ENCODE measurements at places on chromosomes 7 and 10.
A peak's percentile ranks its signal among the peaks of the same experiment; 100 is the strongest.

DNA sequence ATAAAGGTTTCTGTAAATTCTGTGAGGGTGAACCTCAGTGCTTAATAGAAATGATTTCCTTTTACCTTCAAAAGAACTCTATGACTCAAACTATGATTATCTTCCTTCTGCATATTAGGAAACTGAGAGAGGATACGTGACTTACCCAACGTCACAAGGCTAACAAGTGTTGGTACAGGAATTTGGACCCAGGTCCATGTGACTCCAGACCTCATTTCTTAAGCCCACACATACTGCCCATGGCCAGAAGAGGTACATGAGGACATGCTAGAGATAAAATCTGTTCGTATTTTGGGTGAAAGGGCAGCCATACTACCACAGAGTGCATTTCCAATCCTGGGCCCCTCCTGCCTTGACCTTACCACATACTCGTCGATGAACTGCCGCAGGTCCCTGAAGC is 61.5 kb upstream of the TM9SF3 start:
- DNase-seq: no peak

GRCh38 chr10:77315496-77316129 is 322.0 kb downstream of the KCNMA1 start:
- DNase-seq: no peak

GRCh38 chr10:122632031-122632430 is 67.6 kb downstream of the C10orf120 start:
- no peak for DNase-seq

- no peak for DNase-seq
Observed at GRCh38 chr10:114829160-114829909, 7.8 kb downstream of the FHIP2A start.

GRCh38 chr10:125641398-125641797 is 41.6 kb downstream of the TEX36 start:
- no peak for DNase-seq

DNA sequence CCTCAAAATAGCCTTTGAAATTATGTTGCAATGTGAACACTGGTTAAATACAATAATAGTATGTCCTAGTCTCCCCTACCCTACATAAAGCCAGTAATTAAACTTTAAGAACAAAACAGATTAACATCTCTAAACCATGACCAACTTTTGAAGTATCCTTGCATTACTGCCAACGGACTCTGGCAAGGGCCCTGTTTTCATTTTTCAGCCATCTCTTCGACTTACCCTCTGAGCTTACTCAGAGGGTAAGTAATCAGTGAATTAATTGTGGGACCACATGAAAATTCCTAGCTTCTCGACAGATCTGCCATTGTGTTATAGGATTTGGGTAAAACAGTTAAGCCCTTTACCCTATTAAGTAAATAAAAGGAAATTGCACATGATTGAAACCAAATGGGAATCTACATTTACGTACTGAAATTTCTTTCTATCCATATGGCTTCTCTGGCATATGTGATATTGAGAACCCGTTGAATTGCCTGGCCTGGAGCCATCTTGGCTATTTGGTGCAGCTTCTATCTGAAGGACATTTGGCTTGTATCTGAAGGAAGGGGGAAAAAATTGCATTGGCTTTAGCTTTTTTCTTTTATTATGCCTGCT is 39.6 kb downstream of the DYNC1I1 start:
- DNase-seq: no peak

DNA sequence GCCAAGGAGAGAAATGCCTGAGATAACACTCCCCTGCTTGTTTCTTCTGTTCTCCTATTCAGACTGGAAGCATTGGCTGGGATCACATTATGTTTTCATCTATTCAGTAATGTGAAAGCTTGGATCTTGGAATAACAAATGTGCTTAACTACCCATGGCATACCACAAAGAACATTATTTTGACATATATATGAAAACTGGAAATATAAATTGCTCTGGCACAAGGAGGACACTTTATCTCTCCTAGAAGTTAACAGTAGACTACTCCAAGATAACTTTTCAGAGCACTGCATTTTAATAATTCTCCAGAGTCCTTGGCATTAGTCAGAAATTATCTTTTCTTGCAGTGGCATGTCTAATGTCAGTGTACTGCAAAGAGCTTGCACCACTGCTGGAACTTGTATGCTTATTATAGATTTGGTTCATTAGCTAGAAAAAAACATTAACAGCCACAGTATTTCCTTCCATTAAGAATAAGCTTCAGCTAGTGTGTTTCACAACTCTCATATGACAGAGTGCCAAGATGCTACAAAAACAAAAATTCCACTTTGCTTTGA is 169.3 kb upstream of the LRRN3 start:
- no peak for DNase-seq

- DNase-seq: no peak
Observed at GRCh38 chr7:45176091-45176490, 18.5 kb downstream of the RAMP3 start.

GRCh38 chr7:12158334-12159060 is 52.6 kb upstream of the TMEM106B start:
- no peak for DNase-seq

GRCh38 chr7:147775516-147776284 is 814.9 kb upstream of the C7orf33 start:
- no peak for DNase-seq

- DNase-seq: no peak
Observed at GRCh38 chr10:11759347-11759746, 17.2 kb downstream of the ECHDC3 start.

GRCh38 chr7:128053023-128053422 is 21.8 kb upstream of the LRRC4 start:
- DNase-seq: no peak

GRCh38 chr7:84512055-84512454 is 317.5 kb upstream of the SEMA3A start:
- DNase-seq: no peak

- DNase-seq: no peak
Observed at GRCh38 chr7:50160206-50160605, 67.2 kb upstream of the ZPBP start.

- DNase-seq: no peak
Observed at GRCh38 chr10:12685261-12686058, 316.1 kb downstream of the CCDC3 start.

GRCh38 chr7:36276428-36277248 is 113.0 kb upstream of the ANLN start:
- DNase-seq: peak; percentile 30

DNA sequence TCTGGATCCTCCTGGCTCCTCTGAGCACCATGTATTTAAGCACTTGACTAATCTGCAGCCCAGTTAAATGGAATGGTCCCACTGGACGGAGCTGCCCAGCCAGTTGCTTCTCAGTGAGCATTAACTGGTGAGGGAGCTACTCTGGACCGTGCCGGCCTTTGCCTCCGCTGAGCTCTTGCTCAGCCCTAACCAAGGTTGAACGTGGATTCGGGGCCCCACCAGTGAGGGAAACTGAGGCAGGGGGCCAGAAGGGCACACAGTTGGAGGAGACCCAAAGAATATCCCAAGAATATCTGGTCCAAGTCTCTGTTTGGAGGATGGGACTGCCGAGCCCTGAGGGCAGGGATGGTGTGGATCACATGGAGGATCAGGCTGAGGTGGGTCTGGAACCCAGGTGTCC is 13.7 kb downstream of the ADCYAP1R1 start:
- no peak for DNase-seq

- DNase-seq: no peak
Observed at GRCh38 chr10:22752272-22752889, 38.0 kb upstream of the PIP4K2A start.

DNA sequence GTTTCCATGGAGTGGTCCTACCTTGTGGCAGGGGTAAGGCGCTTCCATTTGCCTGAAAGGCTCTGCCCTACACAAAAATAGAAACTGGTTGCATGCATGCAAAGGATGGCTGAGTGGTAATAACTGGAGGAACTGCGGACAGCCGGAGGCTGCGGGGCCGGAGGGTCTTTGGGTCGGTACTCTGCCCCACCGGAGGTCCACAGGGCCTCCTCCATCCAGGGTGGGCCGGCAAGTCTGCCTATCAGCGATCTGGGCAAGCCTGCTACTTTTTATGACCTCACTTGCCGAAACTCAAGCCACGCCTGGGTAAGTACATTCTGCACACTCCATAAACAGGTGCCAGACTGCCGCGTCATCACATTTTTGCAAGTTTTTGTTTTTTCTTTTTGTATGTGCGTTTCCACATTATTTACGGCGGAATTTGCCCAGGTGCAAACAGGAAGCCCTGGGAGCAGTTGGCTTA is 30.0 kb downstream of the TACC2 start:
- DNase-seq: no peak

- DNase-seq: no peak
Observed at GRCh38 chr10:104293011-104293410, 24.0 kb downstream of the GSTO2 start.

GRCh38 chr7:74481458-74482196 is 27.9 kb downstream of the GTF2IRD1 start:
- DNase-seq: no peak

- DNase-seq: no peak
Observed at GRCh38 chr10:70603449-70603801, 884 bp upstream of the PRF1 start.

DNA sequence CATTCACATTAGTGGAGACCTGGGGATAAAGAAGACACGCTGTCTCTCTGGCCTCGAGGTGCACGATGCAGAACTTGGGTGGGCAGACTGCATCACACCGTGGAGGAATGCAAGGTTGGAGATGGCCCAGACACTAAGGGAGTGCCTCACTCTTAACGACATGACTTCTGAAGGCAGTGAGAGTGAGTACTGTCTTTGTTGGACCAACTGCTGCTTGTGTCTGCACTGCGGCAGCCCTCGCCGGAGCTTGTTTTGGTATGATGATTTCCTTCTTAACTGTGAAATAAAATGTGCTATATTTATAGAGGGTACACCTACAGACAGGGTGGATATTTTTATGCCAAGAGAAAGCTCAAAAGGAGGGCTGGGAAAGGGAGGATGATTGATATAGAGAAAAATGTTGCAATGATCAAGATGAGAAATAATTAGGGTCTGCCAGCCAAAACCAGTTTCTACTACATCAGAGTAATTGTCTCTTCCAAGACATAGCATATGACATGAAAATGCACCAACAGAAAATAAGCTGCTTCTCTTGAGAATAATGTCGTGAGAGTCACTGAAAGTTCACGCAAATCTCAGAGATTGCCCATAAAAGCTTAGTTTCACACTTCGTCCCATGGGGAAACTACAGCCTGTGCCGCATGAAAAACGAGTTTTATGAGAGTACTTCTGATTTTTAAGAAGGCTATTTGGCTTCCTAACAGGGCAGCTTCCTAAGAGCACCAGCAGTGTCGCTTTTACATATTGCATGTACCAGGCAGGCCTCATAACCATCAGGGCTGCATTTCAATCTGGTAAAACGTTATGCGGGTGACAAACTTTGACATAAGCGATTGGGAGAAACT is 127.1 kb downstream of the TAX1BP1 start:
- DNase-seq: no peak

DNA sequence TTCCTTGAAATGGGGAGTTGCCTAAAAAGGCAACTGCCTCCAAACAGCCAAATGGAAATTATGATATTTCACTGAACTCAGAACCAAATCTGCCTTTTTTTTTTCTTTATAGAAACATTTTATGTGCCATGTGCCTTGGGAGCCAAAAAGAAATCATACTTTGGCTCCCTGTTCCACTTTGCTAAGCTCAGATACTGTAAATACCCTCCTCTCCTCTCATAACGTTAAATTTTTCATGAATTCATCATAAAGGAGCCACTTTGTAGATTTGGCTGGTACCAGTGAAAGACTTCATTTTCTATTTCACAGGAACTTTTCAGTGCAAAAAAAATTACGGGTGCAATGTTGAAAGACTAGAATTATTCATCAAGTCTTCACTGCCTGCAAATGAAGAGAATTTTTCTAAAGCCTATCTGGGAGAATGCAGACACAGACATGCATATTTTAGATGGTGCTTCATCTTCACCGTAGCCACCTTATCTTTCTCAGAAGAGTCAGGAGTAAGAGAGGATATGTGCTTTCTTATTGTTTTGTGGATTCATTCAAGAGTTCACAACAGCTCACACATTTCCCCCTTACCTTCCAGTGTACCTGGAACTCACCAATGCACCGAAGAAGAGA is 742.3 kb upstream of the GALNT17 start:
- DNase-seq: no peak

GRCh38 chr10:110456523-110457091 is 41.1 kb upstream of the DUSP5 start:
- no peak for DNase-seq

GRCh38 chr7:115226410-115226809 is 304.5 kb downstream of the MDFIC start:
- no peak for DNase-seq

- no peak for DNase-seq
Observed at GRCh38 chr7:99096124-99096887, 47.6 kb downstream of the SMURF1 start.

DNA sequence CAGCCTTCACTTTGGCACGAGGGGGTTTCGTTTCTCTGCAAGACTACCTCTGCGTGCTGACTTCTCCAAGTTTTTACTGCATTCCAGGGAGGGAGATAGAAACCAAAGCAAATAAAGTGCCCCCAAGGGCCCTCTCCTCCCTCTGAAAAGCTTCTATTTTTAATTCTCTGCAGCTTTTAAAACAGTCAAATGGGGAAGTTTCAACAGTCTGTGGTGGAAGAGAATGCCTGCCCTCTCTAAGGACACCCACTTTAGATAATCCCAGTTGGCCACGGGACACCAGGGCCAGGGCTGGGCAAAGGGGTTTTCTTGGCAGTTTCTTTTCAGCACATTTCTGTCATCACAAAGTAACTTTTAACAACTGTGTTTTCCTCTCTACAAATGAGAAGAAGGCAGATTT is 386.7 kb upstream of the NPVF start:
- DNase-seq: no peak

Measured in osteocyte (in vitro differentiated cells).